Brain microvascular endothelial cell (primary cell): ENCODE measurements at places on chromosomes 1 and 21.
A peak's percentile ranks its signal among the peaks of the same experiment; 100 is the strongest.

- no peak for DNase-seq
Measured at GRCh38 chr1:204031098-204031710, 41.7 kb upstream of the SOX13 start.

DNA sequence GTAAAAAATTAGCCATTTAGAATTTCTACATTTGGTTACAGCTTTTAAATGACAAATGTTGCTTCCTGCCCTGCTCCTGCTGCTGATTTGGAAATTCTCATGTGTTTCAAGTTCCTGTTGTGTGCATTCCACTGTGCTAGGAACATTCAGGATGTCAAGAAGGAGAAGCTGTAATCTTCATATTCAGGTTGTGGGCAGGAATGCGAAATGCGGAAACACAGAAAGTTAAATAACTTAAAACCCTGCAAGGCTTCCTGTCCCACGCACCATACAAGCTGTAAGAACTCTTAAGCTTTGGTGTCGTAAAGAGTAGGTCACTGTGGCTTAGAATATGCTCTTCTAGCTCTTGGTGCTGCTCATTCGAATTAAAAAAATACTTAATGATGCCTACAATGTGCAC lies 52.6 kb downstream of the S100B start:
- DNase-seq, result no peak

GRCh38 chr1:167612587-167613385 lies 17.2 kb upstream of the RCSD1 start:
- no peak for DNase-seq

GRCh38 chr1:100219883-100220282 lies 29.8 kb downstream of the DBT start:
- DNase-seq, result peak; percentile 9

- DNase-seq, result peak; percentile 82
Measured at GRCh38 chr1:1000357-1001056, 610 bp upstream of the HES4 start.

GRCh38 chr1:58687516-58687915 lies 12.3 kb downstream of the MYSM1 start:
- no peak for DNase-seq

GRCh38 chr1:203934027-203934426 lies 72.6 kb downstream of the SNRPE start:
- no peak for DNase-seq

- no peak for DNase-seq
Measured at GRCh38 chr21:33897739-33898138, 17.9 kb downstream of the ATP5PO start.

DNA sequence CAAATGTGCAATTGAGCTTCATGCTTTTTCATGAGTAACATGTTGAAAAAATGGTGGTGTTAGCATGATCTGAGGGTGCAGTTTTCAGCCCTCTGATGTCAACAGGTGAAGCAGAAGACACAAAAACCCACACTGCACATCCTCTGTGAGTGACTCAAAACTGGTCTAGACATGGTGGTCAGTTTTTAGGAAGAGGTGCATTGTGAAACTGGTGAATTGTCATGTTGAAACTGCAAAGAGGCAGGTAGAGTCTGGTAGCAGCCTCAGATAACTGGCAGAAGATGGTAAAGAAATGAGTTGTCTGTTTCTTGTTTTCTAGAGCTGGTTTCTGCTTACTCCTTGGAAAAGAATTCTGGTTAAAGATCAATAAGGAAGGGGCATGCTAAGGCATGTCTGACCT lies 97.3 kb upstream of the HMCN1 start:
- DNase-seq, result no peak

DNA sequence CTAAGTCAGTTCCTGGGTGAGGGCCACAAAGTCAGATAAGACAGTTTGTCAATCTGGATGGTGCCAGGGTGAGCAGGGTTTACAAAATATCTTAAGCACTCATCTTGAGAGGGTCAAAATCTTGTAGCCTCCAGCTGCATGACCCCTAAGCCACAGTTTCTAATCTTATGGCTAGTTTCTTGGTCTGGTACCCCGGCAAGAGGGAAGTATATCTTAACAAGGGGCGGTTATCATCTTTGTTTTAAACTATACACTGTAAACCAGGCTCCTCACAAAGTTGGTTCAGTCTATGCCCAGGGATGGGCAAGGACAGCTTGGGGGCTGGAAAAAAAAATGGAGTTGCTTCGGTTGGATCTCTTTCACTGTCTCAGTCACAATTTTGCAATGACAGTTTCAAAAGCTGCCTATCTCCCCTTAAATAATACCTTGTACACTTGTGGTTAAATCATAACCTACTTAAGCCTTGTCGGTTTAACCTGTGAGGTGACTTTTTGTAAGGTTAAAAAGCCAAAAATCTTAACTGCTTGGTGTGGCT lies 7.8 kb upstream of the CD46 start:
- DNase-seq, result no peak

- no peak for DNase-seq
Measured at GRCh38 chr1:117210831-117211261, at the start of gene VTCN1. Gene VTCN1 (minus strand): TSS chr1:117210927. CDS start chr1:117210855, 72 bp downstream.

DNA sequence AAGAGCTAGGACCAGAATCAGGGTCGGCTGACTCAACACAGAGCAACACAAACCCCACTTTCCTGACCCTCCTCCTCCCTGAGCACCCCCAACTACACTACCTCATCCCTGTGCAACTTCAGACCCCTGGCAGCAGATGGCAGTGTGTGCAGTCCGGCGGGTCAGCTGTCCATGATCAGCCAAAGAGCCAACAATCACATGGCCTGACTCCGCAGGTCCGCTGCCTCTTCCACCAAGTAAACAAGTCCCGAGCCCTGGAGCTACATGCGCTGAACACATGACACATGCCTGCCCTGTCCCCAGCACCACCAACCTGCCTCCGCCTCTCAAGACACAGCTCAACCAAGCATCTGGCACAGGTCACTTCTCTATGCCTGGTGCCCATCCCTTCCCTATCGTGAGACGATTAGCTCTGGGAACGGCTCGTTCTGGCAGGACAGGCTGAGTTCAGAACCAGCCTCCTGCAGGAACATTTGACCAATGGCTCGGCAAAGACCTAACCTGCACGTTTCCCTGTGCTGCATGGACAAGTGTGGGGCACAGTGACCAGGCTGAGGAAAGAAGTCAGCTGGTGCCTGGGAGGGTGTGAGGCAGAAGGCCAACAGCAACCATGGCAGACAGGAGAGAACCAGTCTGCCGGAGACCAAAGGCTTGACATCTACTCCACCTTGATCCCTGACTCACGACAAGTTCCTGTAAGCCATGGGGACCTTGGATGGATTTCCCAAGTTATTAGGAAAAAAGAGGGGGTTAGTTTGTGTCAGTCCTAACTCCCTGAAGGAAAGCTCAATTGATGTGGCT lies 60.3 kb downstream of the CD46 start:
- no peak for DNase-seq

DNA sequence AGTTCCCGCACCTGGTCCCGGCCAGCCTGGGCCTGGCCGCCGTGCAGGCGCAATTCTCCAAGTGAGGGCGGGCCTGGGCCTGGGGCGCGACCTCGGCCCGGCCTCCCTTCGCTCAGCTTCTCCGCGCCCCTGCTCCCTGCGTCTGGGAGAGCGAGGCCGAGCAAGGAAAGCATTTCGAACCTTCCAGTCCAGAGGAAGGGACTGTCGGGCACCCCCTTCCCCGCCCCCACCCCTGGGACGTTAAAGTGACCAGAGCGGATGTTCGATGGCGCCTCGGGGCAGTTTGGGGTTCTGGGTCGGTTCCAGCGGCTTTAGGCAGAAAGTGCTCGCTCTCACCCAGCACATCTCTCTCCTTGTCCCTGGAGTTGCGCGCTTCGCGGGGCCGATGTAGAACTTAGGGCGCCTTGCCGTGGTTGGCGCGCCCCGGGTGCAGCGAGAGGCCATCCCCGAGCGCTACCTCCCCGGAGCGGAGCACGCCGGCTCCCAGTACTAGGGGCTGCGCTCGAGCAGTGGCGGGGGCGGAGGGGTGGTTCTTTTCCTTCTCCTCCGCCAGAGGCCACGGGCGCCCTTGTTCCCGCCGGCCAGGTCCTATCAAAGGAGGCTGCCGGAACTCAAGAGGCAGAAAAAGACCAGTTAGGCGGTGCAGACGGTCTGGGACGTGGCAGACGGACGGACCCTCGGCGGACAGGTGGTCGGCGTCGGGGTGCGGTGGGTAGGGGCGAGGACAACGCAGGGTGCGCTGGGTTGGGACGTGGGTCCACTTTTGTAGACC lies 1.2 kb downstream of the OLIG1 start:
- no peak for DNase-seq

- no peak for DNase-seq
Measured at GRCh38 chr1:225578251-225578977, 74.5 kb downstream of the ENAH start.

- DNase-seq, result no peak
Measured at GRCh38 chr1:16006010-16006409, 2.0 kb downstream of the SRARP start.

DNA sequence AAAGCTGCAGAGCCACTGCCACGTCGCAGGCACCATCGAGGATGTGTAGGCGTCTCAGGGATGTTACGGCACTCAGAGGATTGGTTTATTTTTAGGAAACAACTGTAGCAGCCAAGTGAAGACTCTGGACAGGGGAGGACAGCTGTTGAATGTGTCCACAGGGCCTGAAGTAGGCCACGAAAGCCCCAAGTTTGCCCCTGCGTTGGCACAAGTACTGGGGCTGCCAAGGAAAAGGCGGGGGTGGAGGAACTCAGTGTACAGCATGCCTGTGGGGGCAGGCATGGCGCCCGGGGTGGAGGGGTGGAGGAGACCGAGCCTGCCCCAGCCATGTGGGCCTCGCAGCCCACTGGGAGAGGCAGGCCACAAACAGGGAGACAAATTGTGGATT lies 89.7 kb downstream of the ADARB1 start:
- no peak for DNase-seq

DNA sequence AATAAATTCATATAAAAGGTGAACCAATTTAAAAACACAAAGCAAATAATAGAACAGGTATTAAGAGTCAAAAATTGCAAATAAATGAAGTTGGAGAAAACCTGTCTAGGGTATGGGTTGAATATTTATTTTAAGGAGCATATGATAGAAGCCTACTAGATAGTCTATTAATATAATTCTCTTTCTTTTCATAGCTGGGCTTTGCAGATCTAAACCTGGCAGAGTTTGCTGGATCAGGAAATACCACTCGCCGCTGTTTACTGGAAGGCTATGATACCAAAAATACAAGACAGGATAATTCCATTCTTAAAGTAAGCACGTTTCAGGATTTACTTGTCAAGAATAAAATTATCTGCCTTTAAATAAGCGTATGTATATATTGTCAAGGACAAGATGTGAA lies 48.9 kb downstream of the HENMT1 start:
- no peak for DNase-seq

GRCh38 chr1:193264313-193265065 lies 78.1 kb upstream of the B3GALT2 start:
- peak; percentile 59 for DNase-seq

- DNase-seq, result peak; percentile 34
Measured at GRCh38 chr1:185337246-185337645, 20.2 kb upstream of the IVNS1ABP start.

DNA sequence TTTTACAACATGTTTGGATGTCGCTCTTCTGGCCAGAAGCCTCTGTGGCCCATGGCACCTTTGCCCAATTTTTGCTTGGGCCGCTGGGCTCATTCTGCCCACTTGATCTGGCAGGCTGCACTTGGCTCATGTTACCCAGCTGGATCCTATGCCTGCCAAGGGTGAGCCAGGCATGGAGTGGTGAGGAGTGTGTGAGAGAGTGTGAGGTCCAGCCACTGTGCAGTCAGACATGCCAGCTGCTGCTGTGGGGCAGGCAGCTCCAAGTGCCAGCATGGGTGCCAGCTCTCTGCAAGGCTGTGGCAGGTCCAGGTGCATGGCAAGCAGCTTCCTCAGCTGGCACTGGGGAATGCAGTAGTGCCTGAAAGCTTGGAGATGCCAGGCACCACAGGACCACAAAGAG lies 71.0 kb downstream of the EBNA1BP2 start:
- DNase-seq, result no peak

- DNase-seq, result no peak
Measured at GRCh38 chr1:232574889-232575762, 54.8 kb downstream of the SIPA1L2 start.

DNA sequence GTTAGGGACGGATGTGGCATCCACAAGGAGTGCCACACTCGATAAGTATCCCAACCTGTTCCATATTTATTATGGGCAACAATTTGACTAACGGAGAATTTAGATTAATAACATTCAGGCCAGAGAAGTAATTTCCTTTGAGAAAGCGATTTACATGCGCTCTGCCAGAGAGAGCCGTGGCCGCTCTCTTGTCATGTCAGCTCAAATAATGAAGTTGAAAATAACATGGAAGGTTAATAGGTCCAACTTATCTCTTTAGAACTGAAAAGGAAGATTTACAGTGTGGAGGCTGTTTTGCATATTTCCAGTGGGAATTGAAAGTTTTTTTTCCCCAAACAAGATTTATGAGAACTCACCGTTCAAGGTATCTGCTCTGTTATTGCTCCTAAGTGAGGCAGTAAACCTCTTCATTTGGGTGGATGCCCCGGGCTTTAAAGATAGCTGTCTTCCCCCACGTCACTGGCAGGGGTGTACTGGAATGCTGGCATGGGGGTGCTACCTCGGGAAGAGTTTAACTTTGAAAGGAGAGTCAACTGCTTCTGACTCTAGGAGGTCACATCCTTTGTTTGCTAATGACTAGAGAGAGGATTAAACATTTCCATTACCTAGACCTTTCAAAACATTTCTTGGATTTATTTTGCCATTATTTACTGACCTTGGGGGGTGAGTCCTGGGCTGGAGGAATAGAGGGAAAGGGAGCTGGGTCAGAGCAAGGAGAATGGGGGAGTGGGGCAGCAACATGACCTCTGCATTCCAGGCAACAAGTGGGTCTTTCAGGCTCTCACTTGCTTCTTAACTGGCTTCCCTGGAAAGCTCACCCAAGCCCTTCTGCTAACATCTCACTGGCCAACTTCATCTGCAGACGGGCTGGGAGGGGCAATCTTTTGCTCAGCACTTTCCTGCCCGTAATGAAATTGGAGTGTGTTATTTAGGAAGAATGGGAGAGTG lies 204.2 kb downstream of the CAMTA1 start:
- DNase-seq, result no peak

GRCh38 chr21:43740497-43741156 lies 21.7 kb downstream of the PDXK start:
- DNase-seq, result no peak

GRCh38 chr1:8373581-8374241 lies 55.8 kb downstream of the SLC45A1 start:
- DNase-seq, result peak; percentile 63

DNA sequence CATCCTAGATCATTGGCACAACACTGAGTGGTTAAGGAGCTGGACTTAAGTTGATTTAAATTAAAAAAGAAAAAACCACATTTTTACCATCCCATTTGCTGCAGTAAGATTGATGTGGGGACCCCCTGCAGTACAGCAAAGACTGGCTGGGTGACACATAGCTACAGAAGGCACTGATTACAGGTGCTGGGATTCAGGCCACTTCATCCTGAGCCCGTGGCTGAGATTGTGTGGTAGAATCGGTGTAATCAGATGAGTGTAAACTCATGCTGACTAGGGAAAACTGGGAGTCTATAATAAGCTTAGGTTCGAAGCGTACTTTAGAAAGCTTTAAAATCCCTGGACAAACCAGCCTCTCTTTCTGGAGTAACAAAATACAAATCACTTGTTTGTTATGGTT lies 70.1 kb downstream of the SLC25A24 start:
- DNase-seq, result no peak

GRCh38 chr1:240414237-240414636 lies 197.7 kb downstream of the GREM2 start:
- peak; percentile 49 for DNase-seq
